NCI-H187 (cell line): ENCODE measurements at places on chromosomes 6 and 20.

- DNase-seq: no peak
Observed at GRCh38 chr20:35654415-35654814, 10.3 kb downstream of the CPNE1 start.

GRCh38 chr20:23928788-23929187 lies 49.2 kb upstream of the CST5 start:
- no peak for DNase-seq

GRCh38 chr20:32526125-32526524 lies 59.0 kb downstream of the NOL4L start:
- DNase-seq: no peak

GRCh38 chr6:1190366-1190765 lies 121.5 kb upstream of the FOXQ1 start:
- no peak for DNase-seq

GRCh38 chr6:5995949-5996713 lies 10.6 kb downstream of the NRN1 start:
- peak; percentile 79 for DNase-seq

DNA sequence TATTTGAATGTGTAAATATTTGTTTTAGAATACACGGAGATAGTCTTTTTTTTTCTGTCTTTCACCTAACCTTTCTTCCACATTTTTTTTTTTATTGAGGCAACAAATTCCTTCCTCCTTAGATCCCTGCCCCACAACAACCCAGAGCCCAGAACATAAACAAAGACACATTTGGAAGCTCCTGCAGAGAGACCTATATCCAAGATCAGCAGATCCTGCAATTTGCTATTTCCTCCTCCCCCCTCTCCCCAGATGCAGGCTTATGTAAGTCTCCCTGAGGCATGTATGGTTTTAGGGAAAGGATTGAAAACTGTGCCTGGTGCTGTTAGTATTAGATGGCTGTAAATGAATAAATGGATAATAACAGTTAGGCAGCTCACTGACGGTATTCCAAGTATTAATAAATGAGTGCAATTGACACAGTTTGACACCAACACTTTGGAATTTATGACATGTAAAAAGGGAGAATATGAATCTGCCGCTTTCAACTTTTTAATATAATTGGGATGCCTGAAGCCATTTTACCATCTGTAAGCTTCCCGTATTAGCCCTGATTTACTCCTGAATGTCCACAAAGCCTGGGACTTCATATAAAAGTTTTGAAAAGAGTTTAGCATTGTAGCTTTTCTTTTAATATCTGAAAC lies 608.3 kb upstream of the CITED2 start:
- DNase-seq: no peak

DNA sequence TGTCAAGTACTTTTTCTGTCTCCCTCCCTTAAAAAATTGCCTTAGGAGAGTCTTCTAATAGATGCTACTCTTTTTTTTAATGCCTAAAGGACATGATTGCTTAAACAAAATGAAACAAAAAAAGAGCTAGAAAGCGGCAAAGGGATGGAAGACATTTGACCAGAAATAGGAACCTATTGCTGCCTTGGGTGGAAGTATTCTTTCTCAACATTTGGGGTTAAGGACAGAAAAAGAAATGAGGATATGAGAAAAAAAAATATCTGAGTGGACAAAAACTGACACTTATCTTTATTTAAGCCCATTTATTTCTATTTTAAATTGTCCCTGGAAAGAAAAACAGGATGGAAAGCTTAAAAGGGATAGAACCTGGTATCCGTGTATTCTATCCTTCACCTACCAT lies 664.9 kb upstream of the CITED2 start:
- no peak for DNase-seq

DNA sequence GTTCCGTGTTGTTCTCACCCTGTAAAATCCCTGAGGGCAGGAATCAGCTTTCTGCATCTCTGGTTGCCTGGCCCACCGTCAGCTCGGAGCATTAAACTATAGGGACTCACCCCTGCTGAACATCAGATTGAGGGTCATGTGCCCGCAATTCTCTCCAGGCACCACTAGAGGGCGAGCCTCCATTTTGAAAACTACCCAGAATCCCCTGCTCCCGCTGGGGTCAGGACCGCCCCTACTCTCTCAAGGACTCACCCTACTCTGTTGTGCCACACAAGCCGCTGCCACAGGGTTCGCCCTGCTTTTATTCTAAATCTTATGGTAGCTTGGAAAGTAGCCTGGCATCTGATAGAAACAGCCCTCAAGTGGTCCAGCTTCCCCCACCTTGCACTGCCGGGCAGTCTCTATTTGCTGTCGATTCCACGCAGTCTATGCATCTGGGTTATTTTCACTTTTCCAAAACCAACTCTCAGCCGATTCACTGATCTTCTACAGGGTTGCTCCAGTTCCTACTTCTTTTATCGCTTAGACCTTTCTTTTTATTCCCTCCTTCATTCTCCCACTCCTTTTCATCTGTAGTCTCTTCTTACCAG lies 244.1 kb upstream of the QKI start:
- no peak for DNase-seq

GRCh38 chr6:1724616-1725015 lies 114.9 kb downstream of the FOXC1 start:
- peak; percentile 56 for DNase-seq

DNA sequence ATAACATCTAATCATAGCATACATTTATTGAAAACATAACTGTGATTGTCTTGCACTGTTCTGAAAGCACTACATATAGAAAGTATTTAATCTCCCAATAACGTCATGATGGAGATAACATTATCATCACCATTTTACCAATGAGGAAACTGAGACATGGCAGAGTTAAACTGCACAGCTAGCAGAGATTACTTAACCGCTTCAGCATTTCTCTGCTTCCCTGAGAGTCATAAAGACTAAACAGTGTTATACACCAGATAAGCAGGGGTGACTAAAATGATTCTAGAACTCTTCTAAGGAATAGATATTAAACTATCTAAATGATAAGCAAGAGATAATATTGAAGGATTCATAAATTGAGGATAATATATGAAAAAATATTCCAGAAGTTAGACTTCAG lies 183.2 kb upstream of the BMP5 start:
- no peak for DNase-seq

DNA sequence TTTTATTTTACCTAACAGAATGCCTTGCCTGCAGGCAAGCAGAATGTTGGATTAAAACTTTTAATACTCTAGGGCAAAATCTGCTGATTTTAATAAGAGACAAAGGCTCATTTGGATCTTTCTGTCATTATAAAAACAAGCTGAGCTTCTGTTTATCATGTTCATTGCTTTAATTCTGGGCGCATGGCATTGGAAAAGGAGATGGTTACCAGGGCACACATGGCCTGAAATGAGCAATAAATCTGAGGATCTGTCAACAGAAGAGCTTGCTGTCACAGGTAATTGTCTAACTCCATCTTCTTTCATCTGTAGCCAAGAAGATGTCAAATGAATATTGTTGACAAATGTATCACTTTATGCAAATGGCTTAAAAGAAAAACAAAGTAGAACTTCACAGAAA lies 439.6 kb downstream of the DOK5 start:
- DNase-seq: no peak

DNA sequence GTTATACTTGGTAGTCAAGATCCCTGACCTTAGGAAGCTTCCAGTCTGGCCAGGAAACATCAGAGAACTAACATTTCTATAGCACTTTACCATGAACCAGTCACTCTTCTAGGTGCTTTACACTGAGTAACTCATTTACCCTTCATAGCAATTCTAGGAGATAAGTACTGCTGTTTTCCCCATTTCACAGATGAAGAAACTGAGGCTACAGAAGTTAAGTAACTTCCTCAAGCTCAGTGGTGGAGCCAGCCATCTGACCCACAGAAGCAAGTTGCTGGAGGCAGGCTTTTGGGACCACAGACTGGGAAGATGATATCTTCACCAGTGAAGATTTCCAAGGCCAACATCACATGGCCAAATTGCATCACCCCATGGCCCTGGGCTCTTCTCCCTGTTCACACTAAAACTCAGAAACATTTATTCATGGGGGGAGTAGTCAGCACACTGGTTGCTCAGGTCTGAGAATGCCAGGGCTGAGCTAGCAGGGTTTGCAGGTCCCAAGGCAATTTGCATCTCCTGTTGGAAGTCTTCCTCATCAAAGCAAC lies 70.3 kb downstream of the UNC5CL start:
- no peak for DNase-seq

GRCh38 chr20:40476461-40476860 lies 212.6 kb downstream of the MAFB start:
- no peak for DNase-seq

- no peak for DNase-seq
Observed at GRCh38 chr20:45957021-45957941, 14.7 kb downstream of the ZNF335 start.

DNA sequence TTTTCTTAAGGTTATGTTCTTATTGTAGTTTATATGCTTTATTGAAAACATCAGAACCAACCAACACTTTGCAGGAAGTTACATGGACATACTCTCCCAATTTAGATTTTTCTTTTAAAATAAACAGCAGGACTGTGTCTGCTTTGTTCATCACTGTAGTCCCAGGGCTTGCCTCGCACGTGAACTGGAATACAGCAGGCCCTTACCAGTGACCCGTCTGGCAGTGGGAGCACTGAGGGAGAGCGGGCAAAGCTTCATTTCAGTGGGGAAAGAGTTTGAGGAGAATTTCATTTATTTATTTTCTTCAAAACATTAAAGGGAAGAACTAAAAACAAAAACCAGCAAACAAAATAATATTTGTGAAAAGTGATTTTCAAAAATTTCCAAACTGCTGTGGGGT lies 230.8 kb downstream of the PAX1 start:
- DNase-seq: no peak

GRCh38 chr6:152244998-152245630 lies 392.0 kb downstream of the SYNE1 start:
- no peak for DNase-seq

- DNase-seq: no peak
Observed at GRCh38 chr20:40284611-40285010, 404.4 kb downstream of the MAFB start.

DNA sequence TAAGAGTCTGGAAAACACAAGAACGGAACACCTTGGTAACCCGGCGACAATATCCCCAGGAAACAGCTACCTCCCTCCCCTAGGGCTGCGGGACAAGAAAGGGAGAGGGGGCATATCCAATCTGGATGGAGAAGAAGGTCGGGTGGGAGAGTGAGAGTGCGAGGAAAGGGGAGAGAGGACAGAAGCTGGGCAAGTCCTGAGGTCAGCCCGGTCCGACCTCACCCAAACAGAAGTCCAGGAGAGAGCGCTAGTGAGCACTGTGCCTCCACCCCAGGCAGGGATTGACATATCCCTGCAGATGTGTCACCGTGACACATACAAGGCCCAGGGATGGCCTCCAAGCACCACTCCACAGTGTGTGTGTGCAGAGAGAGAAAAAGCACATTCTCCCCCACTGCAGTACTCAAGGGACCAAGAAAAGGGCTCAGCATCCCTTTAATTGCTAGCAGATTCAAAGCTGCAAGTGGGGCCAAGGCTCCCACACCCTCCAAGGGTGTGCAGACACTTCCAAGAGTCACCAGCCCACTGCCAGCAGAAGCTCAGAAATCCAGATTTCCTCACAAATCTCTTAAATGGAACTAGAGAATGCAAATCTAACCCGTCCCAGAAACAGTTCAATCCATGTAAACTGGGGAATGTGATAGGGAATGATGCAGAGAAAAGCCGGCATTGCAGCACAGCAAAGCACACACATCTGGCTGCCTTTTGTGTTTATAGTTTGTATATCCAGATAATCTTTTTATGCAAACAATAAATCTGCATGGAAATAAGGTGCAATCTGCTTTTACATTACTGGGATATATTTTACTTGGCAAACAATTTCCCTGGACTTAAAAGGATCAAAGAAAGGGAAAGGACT lies 3.1 kb downstream of the PXDC1 start:
- peak; percentile 16 for DNase-seq

- no peak for DNase-seq
Observed at GRCh38 chr20:32485770-32486478, 99.2 kb downstream of the NOL4L start.

DNA sequence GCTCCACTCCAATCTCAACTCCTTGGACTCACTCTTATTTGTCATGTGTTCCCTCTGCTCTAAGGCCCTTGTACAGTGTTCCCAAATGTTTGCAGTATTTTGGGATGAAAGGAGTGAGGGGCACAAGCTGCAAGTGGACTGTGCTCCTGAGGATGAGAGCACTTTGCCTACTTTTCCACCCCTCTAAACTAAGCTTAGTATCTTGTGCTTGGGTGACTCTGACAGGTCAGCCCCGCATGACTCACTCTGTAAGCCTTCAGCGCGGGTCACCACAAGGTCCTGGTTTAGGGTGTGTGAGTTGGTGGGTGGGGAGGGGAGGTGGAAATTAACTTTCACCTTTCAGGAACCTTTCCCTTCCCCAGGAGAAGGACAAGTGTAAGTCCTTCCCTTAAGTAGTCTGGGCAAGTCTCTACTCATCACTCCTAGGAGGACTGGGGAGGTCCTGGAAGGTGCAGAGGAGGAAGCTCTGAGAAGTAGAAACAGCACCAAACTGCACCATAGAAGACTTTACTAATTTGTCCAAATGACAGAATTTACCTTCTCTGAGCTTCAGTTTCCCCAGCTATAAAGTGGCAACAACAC lies 68.8 kb upstream of the EPB41L1 start:
- no peak for DNase-seq

- no peak for DNase-seq
Observed at GRCh38 chr6:13406781-13407180, 78.4 kb upstream of the TBC1D7 start.

DNA sequence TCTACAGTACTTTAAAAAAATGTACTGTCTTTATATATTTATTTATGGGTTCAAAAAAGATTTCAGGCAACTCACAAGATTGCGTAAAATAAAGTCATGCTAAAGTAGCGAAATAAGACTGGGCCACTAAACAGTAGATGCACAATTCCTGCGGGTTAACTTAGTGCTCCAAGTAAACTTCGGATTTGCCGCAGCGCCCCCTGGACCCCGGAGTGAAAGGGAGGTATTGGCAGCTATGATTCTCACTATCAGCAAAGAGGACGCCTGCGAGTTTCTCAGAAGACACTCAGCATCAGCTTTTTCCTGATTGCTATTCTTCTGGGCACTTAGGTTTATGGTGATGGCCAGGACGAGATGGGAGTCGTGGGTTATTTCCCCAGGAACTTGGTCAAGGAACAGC lies 1.4 kb downstream of the OTOR start:
- DNase-seq: no peak

DNA sequence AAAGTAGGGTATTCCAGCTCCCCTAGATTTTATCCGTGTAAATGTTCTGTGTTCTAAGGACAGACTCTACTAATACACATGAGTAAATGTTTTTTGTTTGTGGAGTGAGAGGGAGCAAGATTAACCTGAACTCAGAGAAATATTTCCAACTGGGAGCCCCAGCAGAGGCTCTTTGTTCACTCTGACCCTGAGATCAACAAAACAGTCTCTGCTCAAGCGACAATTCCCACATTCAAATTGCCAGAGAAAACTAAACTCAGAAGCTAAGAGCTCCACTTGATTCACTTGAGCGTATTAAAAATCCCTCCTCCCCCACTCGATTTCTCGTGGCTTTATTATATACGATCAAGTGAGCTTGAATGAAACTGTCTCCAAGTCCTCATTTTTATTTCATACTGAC lies 413.9 kb upstream of the JARID2 start:
- DNase-seq: no peak

GRCh38 chr6:11353921-11354389 lies 121.5 kb upstream of the NEDD9 start:
- DNase-seq: no peak

- DNase-seq: no peak
Observed at GRCh38 chr20:56359212-56360132, 698 bp downstream of the FAM210B start.
